ENCODE measurements at places on chromosomes 2 and 18.

GRCh38 chr2:24448797-24449196 lies 42.3 kb upstream of the NCOA1 start:
- DNase-seq: peak; percentile 60

- DNase-seq: no peak
Measured at GRCh38 chr18:22311301-22311700, 106.4 kb downstream of the CTAGE1 start.

GRCh38 chr2:70887550-70888246 lies 48.0 kb upstream of the ATP6V1B1 start:
- DNase-seq: no peak

DNA sequence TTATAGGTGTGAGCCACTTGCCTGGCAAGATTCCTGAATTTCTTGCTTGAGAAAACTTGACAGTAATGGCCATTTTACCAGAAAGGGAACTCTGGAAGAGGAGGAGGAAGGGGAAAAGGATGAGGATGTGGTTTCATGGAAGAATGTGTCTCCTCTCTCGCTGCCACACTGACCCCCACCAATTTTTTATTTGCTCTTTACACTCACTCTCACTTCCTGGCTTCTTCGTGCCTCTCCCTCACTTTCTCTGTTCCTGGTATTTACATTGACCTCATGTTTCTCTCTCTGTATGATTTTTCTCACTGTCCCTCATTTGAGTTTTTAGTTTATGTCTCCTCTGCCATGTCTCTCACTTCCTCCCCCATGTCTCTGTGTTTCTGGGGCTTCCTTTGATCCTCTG lies 134.5 kb upstream of the CAB39 start:
- no peak for DNase-seq

DNA sequence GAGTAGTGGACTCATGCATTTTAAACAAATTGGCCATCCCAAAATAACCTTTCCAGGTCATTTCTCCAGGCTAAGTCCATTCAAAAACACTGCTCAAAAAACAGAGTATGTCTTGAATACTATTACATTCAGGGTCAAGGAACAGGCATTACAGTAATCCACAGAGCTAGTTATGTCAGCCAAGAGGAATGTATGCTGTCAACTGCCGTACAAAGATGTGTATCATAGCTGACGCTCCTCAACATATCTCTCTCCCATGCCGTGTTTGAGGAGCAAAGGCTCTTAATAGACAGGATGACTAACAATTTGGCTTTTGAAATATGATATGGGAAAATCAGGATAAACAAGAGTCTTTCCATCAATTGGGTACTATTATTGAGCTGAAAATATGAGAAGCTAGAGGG lies 68.8 kb upstream of the KCTD1 start:
- no peak for DNase-seq

GRCh38 chr2:100418406-100418962 lies 1.0 kb upstream of the CHST10 start:
- no peak for DNase-seq

- DNase-seq: peak; percentile 93
Measured at GRCh38 chr2:199738727-199739412, 112.1 kb downstream of the FTCDNL1 start.

GRCh38 chr2:25313711-25314513 lies 27.8 kb downstream of the DNMT3A start:
- DNase-seq: no peak

DNA sequence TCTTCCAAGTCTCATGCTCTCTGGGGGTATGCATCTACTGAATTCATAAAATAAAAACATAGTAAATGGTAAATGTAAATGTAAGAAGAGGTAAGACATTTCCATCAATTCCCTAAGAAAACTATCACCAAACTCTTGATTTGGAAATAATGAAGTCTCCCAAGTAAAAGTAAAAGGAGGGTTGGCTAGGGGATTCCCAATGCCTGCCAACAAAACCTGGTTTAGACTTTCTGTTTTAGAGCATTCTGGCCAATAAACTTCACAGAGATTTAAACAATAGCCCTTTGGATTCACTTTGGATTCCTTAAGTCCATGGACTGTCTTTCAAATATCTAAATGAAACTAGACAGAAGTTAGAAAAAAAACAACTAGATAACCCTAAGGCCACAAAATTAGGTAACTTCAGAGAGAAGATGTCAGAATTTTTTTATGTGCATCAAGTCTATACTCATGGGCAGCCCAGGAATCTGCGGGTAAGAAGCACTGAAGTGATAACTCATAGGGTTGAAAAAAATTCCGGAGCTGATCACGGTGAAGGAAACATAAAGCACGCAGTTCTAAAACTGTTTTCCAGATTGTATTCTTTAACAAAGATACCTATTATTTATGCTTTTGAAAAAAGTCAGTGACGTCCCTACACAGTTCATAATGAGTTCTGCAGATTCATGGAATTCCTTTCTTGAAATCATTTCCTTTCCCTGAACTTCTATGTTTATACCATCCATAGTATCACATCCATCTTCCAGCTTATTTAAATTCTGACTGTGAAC lies 263.6 kb downstream of the AFF3 start:
- no peak for DNase-seq

GRCh38 chr2:1829796-1830195 lies 85.5 kb upstream of the PXDN start:
- no peak for DNase-seq

- no peak for DNase-seq
Measured at GRCh38 chr18:23983112-23983511, 31.4 kb upstream of the TTC39C start.

DNA sequence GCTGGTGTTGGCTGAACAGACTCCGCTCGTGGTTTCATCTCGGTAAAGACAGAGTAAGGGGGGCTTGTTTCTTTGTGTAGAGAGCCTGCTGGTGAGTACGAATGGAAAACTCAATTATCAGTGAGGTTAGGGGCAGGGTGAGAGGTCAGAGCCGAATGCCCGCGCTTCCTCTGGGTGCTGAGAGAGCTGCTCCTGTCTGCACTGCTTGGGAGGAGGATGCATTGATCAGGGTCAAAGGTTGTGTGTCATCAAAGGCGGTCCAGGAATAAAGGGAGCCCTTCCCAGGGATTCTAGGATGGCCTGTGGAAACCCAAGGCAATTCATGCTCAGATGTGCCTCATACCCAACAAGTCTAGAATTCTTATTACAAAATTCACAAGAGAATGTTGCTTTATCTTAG lies 143.9 kb downstream of the MYCN start:
- no peak for DNase-seq

- DNase-seq: no peak
Measured at GRCh38 chr18:9578306-9578705, 36.1 kb downstream of the PPP4R1 start.

DNA sequence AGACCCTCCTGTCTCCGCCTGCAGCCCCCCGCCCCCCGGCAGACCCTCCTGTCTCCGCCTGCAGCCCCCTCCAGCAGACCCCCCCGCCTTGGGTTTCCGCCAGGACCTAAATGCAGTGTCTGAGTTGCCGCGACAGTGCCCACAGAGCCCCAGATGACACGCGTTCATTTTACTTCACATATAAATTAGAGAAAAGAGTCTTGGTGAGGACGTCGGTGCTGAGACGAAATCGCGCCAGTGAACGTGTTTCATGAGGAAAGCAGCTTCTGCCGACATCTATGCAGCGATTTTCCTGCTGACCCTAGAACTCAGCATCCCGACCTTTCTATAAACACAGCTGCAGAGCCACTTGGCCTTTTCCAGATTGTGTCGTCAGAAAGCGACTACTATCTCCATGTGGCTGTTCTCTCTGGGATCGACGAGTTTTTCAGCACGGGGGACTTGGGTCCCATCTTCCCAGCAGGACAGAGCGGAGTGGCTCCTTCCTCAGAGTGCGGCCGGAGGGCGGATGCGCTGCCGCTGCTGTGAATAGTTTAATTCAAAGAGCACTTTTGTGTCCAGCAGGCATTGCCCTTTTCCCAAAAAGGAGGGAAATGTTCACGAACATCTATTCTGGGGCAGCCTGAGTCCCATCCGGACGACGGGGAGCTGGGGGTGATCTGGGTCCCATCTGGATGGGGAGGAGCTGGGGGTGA lies 136.7 kb downstream of the NFATC1 start:
- DNase-seq: no peak

DNA sequence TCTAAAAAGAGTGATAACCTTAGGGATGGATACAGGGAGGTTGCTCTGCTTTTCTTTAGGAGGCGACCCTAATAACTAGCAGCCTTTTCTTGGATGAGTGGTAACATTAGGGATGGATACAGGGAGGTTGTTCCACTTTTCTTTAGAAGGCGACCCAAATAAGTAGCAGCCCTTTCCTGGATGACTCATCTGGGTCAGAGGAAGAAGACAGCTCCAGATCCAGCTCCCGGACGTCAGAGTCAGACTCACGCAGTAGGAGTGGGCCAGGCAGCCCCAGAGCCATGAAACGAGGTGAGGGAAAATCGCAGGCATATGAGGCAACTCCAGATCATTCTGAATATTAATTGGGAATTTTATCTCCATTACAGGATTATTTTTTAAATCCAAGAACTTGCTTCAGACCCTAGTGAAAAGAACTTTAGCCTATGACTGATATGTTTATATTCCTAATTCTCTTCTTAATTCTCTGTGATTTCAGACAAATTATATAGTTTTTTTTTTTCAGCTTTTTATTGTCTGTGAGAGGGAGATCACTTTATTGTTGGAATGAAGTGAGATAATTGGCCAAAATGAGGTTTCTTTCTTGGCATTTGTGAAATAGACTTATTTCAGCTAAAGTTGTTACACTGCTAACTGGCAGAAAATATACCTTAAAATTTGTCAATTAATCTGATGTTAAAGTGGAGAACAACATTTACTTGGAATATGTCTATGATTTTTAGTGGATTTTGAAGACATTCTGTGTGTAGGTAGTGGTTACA lies 31.2 kb upstream of the C1GALT1C1L start:
- DNase-seq: no peak

DNA sequence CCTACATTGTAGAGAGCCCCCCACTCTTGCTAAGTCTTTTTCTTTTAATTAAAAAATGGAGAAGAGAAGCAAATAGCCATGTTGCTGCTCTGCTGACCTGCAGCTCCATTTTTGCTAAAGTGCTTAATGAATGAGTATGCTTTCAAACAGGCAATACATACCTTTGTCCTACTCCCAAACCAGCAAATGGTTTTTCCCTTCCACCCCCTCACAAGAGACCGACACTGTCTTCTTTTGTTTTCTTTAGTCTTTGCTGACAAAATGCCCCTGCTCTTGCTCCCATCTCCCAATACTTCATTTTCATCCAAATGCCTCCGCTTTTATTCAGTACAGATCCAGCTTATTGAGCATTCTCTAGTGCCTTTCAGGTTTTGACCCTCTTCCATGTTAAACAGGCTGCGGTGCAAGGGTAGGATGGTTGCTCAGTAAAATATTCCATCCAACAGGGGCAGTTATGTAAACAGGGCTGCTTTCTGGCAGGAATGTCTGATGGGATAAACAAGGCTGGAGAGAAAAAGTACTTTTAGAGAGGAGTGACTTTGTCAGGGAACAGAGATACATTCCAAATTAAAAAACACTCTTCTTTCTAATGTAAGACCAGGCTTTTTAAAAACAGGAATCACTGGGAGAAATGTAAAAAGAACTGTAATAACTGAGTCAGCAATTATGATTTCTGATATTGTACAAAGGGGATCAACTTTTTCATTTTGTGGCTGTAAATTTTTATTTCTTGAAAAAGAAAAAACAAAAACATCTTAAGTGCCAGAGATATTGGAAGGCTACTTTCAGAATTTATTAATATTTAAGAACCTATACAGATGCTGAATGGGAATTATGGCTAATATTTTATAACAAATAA lies 136.8 kb downstream of the MEP1B start:
- DNase-seq: no peak

GRCh38 chr18:77140439-77141109 lies 8.0 kb upstream of the MBP start:
- no peak for DNase-seq

GRCh38 chr2:85324639-85325465 lies 2.9 kb downstream of the TGOLN2 start:
- DNase-seq: peak; percentile 42

DNA sequence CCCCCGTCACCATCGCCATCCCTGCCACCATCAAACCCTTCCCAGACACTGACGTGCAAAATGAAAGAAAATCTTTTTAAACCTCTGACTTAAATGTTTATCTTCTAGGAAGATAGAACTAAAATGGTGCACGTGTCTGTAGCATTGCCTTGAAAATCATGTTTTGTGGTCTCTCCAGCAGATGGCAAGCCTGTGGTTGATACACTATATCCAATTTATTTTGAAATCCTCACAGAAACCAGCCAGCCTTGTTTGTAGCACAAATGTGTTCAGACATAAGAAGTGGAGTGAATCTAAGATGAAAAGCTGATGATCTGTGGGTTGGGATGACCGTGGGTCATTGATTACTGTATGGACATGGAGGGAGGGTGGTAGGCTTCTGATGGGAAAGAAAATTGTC lies 436.2 kb upstream of the SMIM21 start:
- DNase-seq: no peak

DNA sequence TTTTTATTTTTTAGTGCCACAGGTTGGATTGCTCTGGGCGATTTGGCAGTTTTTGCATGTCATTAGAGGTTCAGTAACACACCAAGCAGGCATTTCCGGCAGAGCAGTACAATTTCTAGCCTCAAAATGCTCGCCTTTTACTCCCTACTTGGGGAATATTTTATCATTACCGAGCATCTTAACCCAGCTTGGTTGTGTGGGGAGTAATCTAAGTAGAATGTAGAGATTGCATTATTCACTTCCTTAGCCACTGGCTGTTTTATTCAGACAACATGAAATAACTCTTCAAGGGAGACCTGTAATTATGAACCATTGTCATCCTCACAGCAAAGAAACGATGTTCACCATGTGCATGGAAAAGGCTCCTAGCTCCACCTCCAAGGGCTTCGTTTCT lies 13.1 kb downstream of the GRP start:
- DNase-seq: no peak

DNA sequence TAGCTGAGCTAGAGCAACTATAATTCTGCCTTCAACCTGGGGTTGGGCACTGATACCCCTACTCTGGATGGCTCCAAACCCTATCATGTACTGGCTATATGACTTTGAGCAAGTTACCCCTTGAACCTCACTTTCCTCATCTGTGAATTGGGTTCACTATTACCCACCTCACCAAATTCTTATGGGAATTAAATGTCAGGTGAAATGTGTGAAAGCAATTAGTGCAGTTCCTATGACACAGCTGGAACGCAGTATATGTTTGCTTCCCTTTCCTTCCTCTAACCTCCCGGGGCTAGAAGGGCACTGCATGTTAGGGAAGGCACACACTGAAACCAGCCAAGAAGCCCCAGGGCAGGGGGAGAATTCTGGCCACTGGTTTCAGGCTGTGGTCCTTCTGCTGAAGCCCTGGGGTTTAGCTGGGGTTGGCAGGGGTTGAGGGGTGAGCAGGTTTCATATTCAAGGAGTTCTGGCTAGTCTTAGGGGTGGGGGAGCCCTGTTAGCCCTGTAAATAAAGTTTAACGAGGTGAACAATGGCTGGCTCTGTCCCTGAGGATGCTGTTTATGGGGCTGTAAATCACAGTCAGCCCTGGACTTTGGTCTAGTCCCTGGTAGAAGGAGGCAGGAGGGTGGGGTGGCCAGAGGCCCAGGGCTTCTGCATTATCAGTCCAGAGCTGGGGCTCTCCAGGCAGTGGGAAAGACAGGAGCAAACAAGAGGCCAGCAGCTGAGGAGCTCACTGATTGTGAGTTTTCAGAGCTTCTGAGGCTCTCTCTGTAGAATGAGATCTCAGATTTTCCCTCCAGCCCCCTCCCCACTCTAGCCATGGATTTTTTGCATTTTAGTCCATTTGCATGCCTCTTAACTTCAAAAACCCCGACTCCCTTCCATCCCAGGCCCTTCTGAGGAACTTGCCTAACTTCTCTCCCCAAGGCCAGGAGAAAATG lies 8.0 kb downstream of the PKDCC start:
- no peak for DNase-seq

- DNase-seq: no peak
Measured at GRCh38 chr2:148209603-148210002, 188.7 kb downstream of the MBD5 start.

GRCh38 chr2:12105180-12105579 lies 358.7 kb downstream of the LPIN1 start:
- DNase-seq: no peak
